Effector memory CD4-positive, alpha-beta T cell (primary cell): ENCODE measurements at places on chromosomes 6 and 20.
A peak's percentile ranks its signal among the peaks of the same experiment; 100 is the strongest.

GRCh38 chr6:71124340-71124739 lies 164.3 kb upstream of the OGFRL1 start:
- no peak for DNase-seq

DNA sequence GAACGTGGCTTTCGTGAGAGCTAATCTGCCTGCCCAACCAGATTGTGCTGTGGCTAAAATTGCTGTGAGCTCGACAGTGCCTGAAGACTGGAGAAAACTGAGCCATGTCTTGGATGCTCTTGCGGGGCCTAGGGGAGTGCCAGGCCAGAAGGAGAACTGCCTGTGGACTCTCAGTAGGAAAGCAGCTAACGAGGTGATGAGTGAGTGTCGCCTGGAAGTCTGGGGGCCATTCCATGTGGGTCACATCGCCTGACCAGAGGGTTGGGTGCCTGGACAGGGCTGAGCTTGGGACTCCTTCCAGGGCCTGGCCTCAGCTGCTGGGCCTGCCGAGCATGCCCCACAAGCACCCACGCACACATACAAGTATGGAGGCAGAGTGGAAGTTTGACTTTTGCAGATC lies 166.5 kb downstream of the VEGFA start:
- DNase-seq, result no peak

DNA sequence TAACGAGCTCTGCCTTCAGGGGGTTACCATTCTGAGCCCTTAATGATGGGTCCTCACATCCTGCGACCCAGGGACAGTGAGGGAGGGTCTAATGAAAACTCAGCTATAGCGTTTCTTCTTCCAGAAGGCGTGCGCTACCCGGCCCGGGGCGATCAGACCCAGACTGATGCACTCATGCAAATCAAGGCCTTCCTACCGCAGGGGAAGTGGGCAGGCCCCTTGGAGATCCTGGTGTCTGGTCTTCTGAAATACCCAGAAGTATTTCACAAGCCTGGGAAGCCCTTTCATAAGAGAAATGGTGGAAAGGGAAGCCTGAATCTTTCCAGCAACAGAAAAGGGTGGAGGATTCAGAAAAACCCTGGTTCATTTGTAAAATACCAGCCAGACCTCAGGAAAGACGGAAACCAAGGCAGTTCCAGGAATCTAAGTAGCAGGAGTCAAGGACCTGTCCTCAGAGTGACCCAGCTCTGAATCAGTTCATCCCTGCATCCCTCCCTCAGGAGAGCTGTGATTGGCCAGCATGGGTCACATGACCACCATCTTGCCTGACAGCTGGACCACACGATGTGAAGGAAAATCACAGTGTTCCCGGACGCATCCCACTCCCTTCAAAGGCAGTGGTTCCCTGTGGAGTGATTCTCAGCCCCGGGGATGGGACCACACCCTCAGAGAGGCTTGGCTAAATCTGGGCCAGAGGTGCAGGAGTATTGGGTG lies 12.7 kb downstream of the BFSP1 start:
- DNase-seq, result no peak

DNA sequence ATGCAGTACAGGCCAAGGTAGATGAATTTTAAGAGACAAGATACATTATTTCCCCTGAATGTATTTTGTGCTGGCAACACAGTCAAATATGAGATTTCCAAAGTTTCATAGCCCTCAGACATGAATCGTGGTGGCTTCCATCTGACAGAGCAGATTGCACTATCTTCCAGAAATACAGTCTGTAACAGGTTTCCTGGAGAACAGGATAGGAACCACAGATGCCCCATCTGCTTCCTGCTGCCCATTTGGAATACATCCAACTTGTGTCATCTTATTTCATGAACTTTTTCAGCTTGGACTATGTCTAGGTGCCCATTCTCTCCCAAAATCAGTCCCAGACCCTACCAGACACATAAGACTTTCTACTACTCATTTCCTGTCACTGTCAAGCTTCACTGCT lies 426.0 kb downstream of the KIF16B start:
- DNase-seq, result no peak

DNA sequence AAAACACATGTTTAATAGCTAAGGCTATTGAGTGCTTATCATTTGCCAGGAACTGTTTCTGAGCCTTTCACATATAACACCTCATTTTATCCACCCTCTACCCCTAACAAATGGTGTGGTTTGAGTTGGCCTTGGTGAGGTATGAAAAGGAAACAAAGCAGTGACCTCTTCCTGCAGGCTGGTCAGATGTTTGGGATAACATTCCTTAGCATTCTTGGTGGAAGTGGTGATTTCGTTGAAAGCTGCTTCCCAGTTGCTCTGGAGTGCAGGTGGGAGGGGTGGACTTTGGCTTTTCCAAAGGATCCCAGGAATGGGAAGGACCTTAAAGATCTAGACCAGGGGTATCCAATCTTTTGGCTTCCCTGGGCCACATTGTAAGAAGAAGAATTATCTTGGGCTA lies 41.3 kb downstream of the CARMIL1 start:
- no peak for DNase-seq

DNA sequence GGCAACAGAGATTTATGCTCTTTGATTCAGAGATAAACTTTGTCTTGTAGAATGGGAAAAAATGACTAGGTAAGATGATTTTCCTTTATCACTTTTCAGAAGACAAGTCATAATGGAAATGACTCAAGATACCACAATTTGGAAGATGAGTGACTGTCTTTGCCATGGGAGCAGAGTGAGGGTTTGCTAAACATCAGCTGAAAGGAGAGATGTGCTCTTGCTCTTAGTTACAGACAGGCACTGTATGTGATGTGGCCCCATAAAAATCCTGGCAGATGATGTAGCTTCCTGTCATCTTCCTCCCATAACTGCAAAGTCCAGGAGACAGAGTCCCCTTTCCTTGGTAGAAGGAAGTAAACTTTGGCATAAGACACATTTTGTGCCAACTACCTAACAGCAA lies 47.6 kb downstream of the BACH2 start:
- no peak for DNase-seq

GRCh38 chr20:35049776-35050352 lies 42.7 kb downstream of the TRPC4AP start:
- DNase-seq, result no peak

DNA sequence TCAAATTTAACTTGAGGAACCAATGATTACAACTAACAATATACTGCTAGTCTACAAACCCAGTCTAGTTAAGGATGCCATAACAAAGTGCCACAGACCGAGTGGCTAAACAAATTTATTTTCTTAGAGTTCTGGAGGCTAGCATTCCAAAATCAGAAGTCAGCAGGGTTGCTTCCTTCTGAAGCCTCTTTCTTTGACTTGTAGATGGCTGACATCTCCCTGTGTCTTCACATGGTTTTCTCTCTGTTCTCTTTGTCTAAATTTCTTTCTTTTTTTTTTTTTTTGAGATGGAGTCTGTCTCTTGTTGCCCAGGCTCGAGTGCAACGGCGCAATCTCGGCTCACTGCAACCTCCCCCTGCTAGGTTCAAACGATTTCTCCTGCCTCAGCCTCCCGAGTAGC lies 56.1 kb downstream of the NCOA3 start:
- no peak for DNase-seq

DNA sequence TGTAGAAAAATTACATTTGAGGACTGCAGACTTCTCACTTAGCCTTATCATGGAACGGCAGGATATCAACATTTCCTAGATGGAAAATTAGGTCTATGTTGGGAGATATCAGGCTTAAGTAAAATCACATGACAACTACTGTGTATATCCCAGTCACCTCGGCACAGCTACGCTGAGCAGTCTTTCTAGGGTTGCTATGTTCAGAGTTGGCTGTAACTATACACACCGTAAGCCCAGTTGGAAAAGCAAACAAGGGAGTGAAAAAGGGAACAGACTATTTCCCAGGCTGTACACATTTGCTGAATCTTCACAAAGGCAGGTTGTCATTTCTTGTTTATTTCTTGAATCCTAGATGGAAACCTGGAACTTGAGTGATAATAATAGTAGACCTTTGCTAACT lies 80.7 kb upstream of the PTPRK start:
- DNase-seq, result no peak

DNA sequence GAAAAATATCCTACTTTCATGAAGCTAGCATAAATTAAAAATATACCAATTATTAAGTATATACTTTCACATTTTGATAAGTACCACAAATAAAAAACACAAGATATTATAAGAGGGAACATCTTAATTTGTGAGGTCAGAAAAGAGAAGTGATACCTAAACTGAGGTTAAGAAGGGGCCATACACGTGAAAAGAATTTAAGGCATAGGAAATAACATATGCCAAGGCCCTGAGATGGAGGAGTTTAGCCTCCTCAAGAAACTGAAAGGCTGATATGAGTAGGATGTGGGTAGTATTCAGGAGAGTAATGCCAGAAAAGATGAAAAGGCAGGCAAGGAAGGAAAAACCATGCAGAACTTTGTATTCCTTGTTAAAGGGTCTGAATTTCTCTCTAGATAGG lies 116.6 kb upstream of the HTR1E start:
- DNase-seq, result no peak

GRCh38 chr6:129749749-129750120 lies 39.8 kb upstream of the ARHGAP18 start:
- DNase-seq, result no peak

GRCh38 chr6:166112580-166112979 lies 55.1 kb downstream of the TBXT start:
- no peak for DNase-seq

DNA sequence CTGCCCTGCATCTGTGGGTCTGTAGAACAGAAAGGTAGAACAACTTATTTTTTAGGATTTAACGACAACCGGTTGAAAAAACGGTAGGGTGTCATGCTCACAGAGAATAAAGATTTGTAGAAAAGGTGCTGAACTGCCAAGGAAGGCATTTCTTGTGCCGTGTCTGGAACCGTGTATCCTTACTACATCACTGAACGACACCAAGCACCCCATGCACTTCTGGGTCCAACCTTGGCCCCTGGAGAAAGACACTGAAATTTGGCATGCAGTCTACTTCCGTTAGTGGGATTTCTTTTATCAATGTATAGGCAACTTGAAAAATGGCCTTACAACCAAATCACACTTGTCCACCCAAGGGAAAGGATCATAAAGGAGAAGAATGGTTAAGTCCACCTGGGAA lies 145.5 kb downstream of the ZMYND8 start:
- DNase-seq, result no peak

DNA sequence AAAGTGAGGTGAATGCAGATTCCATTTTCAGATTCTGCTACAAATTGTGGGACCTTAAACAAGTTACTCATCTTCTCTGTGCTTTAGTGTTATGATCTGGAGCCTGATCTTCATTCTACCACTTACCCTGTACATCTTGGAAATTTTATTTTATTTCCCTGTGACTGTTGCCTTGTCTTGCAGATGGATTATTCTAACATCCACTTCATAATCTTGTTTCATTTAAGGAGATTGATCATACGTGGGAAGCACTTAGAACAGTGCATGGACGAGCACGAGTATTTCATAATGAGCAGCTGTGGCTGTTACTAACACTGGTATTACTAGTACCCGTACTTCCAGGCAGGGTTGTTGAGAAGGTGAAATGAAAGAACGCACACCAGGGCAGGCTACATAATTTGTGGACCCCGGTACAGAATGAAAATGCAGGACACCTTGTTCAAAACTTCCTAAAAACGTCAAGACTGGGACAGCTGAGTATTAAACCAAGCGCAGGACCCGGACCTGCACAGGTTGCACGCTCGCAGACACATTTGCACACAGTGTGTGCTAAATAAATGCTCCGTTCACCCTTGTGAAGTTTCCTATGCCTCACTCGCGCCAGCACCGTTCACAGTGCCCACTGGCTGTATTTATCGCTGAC lies 535 bp upstream of the CCDC170 start:
- DNase-seq, result no peak

- peak; percentile 27 for DNase-seq
These were observed 474 bp downstream of the CEBPB start for GRCh38 chr20:50191065-50191543.

GRCh38 chr20:44504402-44505307 lies 17.2 kb downstream of the SERINC3 start:
- DNase-seq, result no peak

DNA sequence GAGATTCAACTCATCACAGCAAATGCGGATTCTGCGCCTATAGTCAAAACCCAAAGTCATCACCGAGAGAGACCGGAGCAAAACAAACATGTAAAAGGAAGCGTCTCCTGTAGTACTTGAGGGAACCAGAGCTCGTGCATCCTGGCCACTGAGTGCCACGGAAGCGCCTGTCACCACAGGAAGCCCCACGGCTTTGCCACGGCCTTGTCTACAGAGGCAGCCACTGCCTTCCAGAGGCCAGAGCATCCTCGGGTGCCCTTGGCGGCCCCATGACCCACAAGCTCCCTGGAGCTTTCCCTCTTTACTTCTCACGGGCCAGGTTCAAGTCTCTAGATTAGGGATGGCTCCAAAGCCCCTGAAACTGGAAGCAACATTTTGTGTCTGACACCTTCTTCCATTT lies 7.5 kb downstream of the TCFL5 start:
- DNase-seq, result no peak

DNA sequence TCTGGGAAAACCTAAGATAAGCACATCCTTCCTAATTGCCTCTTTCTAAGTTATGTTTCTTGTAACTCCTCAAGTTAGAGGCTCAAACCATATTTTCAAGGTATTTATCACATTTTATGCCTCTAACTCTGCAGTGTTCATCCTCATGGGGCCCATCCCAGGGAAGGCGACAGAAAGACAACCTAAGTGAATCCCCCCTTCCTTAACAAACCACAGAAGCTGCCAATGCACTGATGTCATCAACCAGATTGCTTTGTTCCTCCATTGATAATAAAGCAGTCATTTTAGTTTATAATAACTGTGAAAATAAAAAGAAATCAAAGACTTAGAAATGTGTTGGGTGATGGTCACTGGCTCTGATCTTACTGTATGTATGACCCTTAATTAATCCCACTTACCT lies 119.5 kb upstream of the TCF21 start:
- no peak for DNase-seq

GRCh38 chr6:126312013-126312665 lies 27.8 kb upstream of the CENPW start:
- DNase-seq, result no peak

GRCh38 chr20:33803921-33804337 lies 7.2 kb upstream of the CHMP4B start:
- DNase-seq, result no peak

DNA sequence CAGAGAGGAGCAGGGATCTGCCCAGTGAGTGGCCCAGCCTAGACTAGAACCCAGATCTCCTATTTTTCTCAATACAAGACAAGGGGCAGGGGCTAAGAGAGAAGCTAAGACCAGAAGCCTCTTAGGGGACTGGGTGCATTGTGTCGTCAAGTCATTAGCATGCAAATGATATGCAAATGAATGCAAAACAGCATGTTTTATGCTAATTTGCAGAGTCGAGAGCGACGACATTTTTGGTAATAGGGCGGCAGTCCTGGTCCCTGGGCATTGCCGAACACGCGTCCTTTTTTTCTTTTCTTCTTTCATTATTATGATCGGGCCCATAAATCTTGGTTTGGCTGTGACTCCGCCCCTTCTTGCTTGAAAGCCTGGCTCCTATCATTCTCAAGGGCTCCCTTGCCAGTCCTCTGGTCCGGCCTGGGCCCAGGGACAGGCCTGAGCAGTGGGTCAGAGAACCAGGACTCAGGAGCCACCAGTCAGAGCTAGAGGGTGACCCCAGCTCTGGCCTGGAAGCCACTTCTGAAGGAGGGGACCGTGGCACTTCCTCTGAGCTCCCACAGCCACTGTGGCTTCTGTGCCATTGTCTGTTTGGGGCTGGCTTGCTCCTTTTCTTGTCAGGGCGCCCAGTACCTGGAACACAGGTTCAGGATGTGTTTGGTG lies 32.0 kb upstream of the SCRT2 start:
- DNase-seq, result no peak

- DNase-seq, result no peak
These were observed 455.7 kb downstream of the CD83 start for GRCh38 chr6:14573267-14573666.

- no peak for DNase-seq
These were observed 48.7 kb downstream of the YTHDF1 start for GRCh38 chr20:63167026-63167917.

- no peak for DNase-seq
These were observed 100.2 kb upstream of the KCNG1 start for GRCh38 chr20:51122931-51123658.
